ENCODE measurements at places on chromosomes 12 and 14.
A peak's percentile ranks its signal among the peaks of the same experiment; 100 is the strongest.

DNA sequence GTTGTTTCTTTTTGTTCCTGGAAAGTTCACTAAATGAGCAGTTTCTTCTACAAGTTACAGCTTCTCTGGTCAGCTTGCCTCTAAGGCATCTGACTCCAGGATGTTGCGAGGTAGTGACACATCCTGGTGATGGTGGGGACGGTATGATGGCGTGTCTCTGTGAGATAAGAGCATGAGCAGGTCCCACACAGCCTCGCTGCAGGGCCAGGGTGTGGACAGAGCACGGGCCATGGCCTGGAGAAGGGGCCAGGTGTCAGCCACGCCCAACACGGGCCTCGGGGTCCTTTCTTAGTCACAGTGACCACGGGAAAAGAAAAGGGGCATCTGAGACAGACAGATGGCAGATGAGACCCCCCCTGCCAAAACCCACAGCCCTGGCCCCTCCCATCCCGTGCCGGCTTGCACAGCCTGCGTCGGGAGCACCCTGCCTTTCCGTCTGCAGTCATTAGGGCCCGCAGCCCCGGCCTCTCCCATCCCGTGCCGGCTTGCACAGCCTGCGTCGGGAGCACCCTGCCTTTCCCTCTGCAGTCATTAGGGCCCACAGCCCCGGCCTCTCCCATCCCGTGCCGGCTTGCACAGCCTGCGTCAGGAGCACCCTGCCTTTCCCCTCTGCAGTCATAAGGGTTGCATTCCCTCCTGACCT lies 79.3 kb upstream of the DYNC1H1 start:
- DNase-seq: no peak

DNA sequence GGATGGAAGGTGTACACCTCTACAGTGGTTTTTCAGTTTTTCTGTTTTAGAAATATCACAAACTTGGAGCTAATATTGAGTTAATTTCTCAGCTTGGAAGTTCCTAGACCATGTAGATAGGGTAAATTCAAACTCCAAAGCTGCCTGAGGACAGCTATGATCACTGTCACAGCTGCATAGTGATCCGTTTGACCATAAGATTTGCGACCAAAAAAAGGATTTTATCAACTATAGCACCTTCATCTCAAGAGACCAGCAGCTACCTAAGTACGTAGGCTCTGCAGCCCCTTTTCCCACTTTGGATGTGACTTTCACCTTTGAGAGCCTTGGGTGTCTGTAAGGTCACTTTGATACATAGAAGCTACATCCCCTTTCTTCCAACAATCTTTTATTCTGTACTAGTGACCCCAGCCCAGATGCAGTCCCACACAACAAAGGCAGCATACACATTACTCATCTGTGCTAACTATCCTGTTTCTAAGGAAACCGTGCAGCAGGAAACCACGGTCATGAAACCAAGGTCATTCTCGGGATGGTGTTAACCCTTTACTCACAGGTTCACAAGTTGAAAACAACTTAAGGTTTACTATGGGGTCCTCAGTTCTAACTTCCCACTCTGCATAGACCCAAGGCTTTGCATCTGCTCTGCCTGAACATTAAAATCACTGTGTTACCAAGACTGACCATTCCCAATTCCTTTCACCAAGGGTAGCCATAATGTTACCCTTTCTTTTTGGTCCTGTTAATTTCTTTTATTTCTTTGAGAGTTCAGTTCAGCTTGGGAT lies 75.4 kb downstream of the IFT81 start:
- DNase-seq: peak; percentile 72

DNA sequence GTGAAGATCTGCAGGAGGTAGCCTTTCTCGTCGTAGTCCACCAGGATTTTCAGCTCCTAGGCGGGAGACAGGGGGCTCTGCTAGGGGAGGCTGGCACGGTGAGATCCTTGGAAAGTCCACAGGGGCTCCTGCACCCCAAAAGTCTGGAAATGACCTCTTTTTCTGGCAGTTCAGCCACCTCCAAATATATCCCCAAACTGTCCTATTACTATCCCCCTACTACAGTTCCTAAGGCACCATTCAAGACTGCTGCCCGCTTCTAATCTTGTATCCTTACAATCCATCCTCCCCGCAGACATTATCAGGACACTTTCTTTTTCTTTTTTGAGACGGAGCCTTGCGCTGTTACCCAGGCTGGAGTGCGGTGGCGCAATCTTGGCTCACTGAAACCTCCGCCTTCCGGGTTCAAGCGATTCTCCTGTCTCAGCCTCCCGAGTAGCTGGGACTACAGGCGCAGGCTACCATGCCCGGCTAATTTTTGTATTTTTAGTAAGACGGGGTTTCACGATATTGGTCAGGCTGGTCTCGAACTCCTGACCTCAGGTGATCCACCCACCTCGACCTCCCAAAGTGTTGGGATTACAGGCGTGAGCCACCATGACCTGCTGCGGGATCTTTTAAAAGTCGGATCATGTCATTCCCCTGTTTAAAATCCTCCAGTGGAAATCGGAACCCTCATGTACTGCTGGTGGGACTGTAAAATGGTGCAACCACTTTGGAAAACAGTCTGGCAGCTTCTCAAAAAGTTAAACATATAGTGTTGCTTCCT lies 18.5 kb downstream of the HPD start:
- no peak for DNase-seq

GRCh38 chr14:44962334-44963043 lies 499 bp downstream of the TOGARAM1 start:
- DNase-seq: no peak

- DNase-seq: no peak
Measured at GRCh38 chr12:122788387-122788786, 14.0 kb downstream of the CCDC62 start.

DNA sequence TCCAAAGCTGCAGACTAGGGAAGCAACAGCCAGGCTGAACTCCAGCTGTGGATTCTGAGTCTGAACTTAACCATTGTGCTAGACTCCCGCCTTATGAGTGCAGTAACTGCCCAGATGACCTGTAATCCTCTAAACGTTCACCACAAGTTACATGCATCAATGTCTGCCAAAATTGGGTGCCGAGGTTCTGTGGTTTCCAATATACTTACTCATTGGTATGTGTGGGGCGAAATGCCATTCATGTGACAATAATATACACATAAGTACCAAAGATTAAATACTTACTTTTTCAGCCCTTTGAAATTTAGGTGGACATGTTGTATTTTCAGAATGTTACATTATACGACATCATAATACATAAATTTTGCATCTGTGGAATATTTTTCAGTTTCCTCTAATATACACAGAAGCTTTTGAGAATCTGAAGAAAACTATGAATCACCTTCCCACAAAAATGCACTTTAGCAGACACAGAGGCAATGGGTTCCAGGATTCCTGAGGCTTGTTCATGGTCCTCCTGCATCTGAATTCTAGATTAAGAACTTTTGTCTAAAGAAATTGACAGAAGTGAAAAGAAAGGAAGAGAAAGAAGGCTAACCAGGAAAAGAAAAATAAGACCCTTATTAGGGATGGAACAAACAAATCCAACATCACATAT lies 31.7 kb downstream of the GRIP1 start:
- DNase-seq: no peak

DNA sequence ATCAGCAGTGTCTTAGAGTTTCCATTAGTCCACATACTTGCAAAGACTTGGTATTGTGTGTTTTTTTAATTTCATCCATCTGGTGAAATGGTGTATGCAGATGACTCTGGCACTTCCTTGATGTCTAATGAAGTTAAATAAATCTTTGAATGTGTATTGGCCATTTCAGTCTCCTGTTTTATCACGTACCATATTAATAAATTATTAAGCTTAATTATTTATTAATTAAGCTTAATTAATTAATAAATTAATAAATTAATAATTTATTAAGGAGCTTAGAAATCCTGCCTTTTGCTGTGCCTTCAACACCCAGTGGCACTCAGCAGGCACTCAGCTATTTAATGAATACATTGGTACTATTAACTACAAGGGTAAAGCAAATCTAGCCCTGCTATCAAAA lies 18.2 kb downstream of the PDZRN4 start:
- no peak for DNase-seq

- DNase-seq: no peak
Measured at GRCh38 chr12:56999456-56999855, 6.9 kb downstream of the ZBTB39 start.

DNA sequence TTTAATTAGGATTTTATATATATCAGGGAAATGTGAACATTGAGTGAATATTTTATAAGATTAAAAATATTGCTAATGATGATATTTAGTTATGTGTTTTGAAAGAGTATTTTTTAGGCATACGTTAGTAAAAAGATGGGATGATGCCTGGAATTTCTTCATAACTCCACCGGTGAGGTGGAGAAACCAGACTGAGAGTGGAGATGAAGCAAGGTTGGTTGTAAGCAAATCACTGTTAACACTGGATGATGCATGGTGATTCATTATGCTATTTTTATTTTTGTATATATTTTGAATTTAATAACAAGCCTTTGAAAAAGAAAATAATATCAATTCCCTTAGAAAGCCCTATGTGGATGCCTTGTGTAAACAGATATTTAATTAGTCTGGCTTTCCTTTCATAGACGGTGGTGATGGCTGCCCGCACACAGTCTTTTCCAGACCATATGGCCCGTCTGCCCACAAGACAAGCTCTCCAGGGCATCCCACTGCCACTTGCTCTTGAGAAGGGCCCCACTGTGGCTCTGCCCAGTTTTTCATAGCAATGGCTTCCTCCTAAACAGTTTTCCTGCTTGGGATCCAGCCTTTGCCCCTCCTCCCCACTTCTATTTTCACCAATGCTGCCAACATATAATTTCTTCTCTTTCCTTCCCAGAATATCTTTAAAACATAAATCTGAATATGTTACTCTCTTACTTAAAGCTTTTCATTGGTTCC lies 95.4 kb downstream of the HELB start:
- no peak for DNase-seq
